Activated T-helper 1 cell treated with anti-CD3 and anti-CD28 coated beads, Interleukin-12 subunit alpha, Interleukin-12 subunit beta, Interleukin-2, Interleukin-4 antibody, amounts not matched to agents 30 ng/mL and 10 ng/mL and 1 ng/mL, durations not matched to agents 14 hours and 24 hours and 36 hours (primary cell): ENCODE measurements at places on chromosomes 13 and 19.

- no peaks in the 10 kb centered on the region for H3K4me1 ChIP-seq
- H3K27me3 ChIP-seq, result peaks cover 14% of the 10 kb centered on the region
- H3K36me3 ChIP-seq, result no peaks in the 10 kb centered on the region
- no peak overlapping the region for H3K4me3 ChIP-seq
Measured at GRCh38 chr13:43303033-43303729, 279.8 kb downstream of the DNAJC15 start.

- no peaks in the 10 kb centered on the region for H3K27me3 ChIP-seq
- no peak overlapping the region for H3K4me3 ChIP-seq
- H3K36me3 ChIP-seq, result no peaks in the 10 kb centered on the region
- DNase-seq, result no peak
Measured at GRCh38 chr13:84640691-84641090, 758.4 kb upstream of the SLITRK1 start.

- H3K4me1 ChIP-seq, result no peaks in the 10 kb centered on the region
- H3K27me3 ChIP-seq, result peaks cover 25% of the 10 kb centered on the region
- no peak overlapping the region for H3K27ac ChIP-seq
- no peak overlapping the region for H3K4me3 ChIP-seq
- H3K36me3 ChIP-seq, result no peaks in the 10 kb centered on the region
Measured at GRCh38 chr19:44809577-44810233, 802 bp downstream of the BCAM start.

GRCh38 chr13:98681049-98681448 lies 71.4 kb downstream of the SLC15A1 start:
- no peaks in the 10 kb centered on the region for H3K36me3 ChIP-seq
- no peak overlapping the region for H3K4me3 ChIP-seq
- no peak overlapping the region for H3K27ac ChIP-seq
- H3K27me3 ChIP-seq, result peaks cover 12% of the 10 kb centered on the region
- no peak for DNase-seq

GRCh38 chr13:93066187-93066586 lies 160.4 kb upstream of the GPC6 start:
- H3K27ac ChIP-seq, result no peak overlapping the region
- no peaks in the 10 kb centered on the region for H3K4me1 ChIP-seq
- DNase-seq, result no peak
- H3K4me3 ChIP-seq, result no peak overlapping the region
- no peaks in the 10 kb centered on the region for H3K36me3 ChIP-seq

DNA sequence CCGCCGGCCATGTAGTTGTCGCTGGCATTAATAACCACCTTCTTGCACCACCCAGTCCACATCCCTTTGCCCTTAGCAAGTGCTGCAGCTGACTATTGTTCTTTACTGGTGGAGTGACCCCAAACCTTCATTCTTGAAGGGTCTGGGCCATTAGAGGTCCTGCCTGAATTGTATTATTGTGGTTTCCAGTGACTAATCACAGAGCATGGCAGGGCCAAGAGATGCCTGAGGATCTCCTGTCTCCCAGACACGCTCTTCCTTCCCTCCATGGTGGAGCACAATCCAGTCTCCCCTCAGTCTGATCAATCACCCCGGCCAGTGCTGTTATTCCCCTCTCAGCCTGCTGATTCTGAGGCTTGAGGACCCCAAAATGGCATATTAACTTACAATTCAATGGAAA lies 39.0 kb downstream of the C1QTNF9 start:
- H3K36me3 ChIP-seq, result no peaks in the 10 kb centered on the region
- peaks cover 12% of the 10 kb centered on the region for H3K27me3 ChIP-seq
- DNase-seq, result no peak
- H3K27ac ChIP-seq, result no peak overlapping the region
- H3K4me3 ChIP-seq, result no peak overlapping the region
- no peaks in the 10 kb centered on the region for H3K4me1 ChIP-seq

DNA sequence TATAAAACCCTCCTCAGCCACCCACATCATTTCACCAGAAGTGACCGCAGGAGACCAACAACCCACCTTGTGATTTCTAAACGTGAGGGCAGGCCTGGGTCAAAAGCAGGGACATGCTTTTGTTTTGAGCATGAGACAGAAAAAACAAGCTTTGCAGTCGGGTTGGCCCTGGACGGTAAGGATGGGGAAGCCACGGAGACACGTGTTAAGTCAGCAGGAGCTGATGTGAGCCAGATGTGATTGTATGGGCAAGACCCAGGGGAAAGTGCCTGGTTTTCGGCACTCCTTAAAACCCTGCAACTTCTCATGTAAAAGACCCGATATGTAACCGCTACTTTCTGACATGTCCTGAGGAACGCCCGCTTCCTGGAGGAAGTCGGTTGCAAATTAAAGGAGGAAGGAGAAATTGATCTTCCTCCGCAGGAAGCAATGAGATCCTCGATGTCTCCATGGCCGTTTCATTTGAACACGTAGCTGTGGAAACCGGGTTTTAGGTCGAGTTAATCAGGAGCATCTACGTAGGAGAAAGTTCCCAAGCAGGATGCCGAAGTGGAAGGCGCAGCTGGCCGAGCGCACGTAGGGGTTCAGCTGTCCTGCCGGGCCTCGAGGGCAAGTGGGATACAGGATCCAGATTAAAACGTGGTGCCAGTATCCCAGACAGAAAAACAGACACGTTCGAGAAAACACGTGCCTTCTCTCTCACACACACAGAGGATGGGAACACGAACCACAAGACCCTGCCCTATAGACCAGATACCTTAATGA lies 40.5 kb upstream of the POMP start:
- peaks cover 4% of the 10 kb centered on the region for H3K4me1 ChIP-seq
- H3K36me3 ChIP-seq, result no peaks in the 10 kb centered on the region
- H3K27ac ChIP-seq, result no peak overlapping the region
- no peak for DNase-seq

DNA sequence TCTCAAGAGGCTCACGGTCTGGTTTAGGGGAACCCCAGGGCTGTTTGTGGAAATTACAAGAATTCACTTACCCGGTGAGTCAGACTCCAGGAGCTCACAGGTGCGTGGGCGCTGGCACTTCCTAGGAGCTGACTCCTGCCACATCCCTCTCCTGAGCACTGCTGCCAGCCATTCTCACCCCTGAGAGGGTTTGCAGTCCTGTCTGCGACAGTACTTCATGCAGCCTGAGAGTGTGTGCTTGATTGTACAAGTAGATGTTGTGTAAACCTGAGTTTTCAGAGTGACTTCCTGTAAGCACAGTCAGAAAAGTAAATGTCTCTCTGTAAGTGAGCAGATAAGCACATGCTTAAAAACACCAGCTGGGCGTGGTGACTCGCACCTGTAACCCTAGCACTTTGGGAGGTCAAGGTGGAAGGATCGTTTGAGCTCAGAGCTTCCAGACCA lies 8.1 kb downstream of the MRPL4 start:
- no peaks in the 10 kb centered on the region for H3K27me3 ChIP-seq
- H3K4me3 ChIP-seq, result peak overlapping the region; percentile 68
- H3K27ac ChIP-seq, result peak overlapping the region; percentile 93
- DNase-seq, result peak; percentile 54

DNA sequence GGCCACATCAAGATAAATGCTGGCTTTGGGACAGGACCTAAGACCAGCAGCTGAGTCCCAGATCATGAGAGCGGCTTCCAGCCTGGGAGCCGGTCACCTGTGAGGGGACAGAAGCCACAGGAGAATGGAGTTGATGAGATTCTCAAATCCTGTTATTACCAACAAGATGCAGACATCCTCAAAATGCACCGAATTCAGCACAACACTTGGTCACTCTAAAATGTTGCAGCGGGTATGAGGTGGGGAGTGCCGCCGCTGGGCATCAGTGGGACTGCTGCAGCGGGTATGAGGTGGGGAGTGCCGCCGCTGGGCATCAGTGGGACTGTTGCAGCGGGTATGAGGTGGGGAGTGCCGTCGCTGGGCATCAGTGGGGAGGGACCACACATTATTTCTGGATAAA lies 21.2 kb downstream of the RANBP3 start:
- H3K27me3 ChIP-seq, result no peaks in the 10 kb centered on the region
- H3K4me1 ChIP-seq, result peaks cover 58% of the 10 kb centered on the region
- no peak for DNase-seq
- no peak overlapping the region for H3K27ac ChIP-seq
- H3K4me3 ChIP-seq, result no peak overlapping the region
- H3K36me3 ChIP-seq, result peaks cover 9% of the 10 kb centered on the region

- H3K4me1 ChIP-seq, result peaks cover 9% of the 10 kb centered on the region
- H3K36me3 ChIP-seq, result no peaks in the 10 kb centered on the region
- H3K4me3 ChIP-seq, result no peak overlapping the region
Measured at GRCh38 chr13:94175076-94175475, 304.4 kb downstream of the DCT start.

GRCh38 chr19:6533000-6533328 lies 2.1 kb downstream of the TNFSF9 start:
- H3K36me3 ChIP-seq, result peaks cover 18% of the 10 kb centered on the region
- peaks cover 55% of the 10 kb centered on the region for H3K4me1 ChIP-seq
- H3K4me3 ChIP-seq, result peak overlapping the region; percentile 64
- no peak for DNase-seq
- peaks cover 32% of the 10 kb centered on the region for H3K27me3 ChIP-seq
- H3K27ac ChIP-seq, result no peak overlapping the region

GRCh38 chr19:44548736-44549135 lies 19.3 kb upstream of the CEACAM20 start:
- no peaks in the 10 kb centered on the region for H3K4me1 ChIP-seq
- H3K36me3 ChIP-seq, result no peaks in the 10 kb centered on the region
- H3K27me3 ChIP-seq, result no peaks in the 10 kb centered on the region
- H3K4me3 ChIP-seq, result no peak overlapping the region

DNA sequence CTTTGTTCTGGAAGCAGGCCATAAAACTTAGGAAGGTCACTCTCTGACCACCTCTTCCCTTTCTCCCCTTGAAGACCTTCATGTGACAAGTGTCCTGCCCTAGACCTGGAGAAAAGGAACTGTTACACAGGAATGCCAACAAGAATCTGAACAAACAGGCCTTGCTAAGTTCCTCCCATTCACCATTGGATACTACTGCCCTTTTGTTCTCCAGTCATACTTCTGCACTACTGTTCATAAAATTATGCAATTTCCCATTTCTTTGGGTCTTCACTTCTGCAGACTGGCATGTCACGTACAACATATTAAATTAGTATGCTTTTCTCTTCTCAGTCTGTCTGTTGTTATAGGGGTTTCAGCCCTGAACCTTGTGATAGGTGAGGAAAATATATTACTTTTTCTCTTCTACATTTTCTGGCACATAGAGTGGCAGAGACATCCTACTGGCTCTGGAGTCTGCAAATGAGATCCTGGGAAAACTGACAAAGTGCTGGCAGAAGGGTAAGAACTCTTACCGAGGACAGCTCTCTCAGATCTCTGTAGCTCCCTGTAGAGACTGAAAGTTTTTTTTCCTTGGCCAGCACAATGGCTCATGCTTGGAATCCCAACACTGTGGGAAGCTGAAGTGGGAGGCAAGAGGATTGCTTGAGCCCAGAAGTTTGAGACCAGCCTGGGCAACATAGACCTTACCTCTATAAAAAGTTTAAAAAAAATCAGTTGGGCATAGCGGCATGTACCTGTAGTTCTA lies 87.6 kb upstream of the SPRY2 start:
- H3K4me1 ChIP-seq, result no peaks in the 10 kb centered on the region
- no peak overlapping the region for H3K27ac ChIP-seq
- no peak for DNase-seq
- H3K36me3 ChIP-seq, result no peaks in the 10 kb centered on the region
- H3K4me3 ChIP-seq, result no peak overlapping the region

DNA sequence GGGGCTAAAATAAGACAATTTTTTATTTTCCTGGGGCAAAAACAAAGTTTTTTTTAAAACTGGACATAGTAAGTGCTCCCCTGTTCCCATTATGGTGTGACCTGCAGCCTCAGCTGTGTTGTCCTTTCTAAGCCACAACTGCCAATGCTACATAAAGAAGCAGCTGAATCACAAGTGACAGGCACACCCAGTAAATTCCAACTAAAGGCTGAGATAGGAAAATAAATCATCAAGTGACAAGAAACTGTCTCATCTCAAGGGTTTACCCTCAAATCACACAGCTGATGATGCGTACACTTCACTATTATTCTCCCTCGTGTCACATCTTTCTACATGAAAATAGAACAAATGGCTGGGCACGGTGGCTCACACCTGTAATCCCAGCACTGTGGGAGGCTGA lies 28.7 kb downstream of the STK24 start:
- H3K4me3 ChIP-seq, result no peak overlapping the region
- peaks cover 75% of the 10 kb centered on the region for H3K4me1 ChIP-seq
- no peaks in the 10 kb centered on the region for H3K27me3 ChIP-seq

GRCh38 chr19:48608798-48609263 lies 2.3 kb downstream of the SPACA4 start:
- no peaks in the 10 kb centered on the region for H3K4me1 ChIP-seq
- H3K27me3 ChIP-seq, result no peaks in the 10 kb centered on the region
- peaks cover 4% of the 10 kb centered on the region for H3K36me3 ChIP-seq
- no peak overlapping the region for H3K4me3 ChIP-seq
- DNase-seq, result peak; percentile 40

- no peak overlapping the region for H3K4me3 ChIP-seq
- no peak for DNase-seq
- no peaks in the 10 kb centered on the region for H3K36me3 ChIP-seq
- H3K4me1 ChIP-seq, result peaks cover 30% of the 10 kb centered on the region
- H3K27me3 ChIP-seq, result peaks cover 4% of the 10 kb centered on the region
Measured at GRCh38 chr19:35337097-35337983, 8.4 kb downstream of the CD22 start.

DNA sequence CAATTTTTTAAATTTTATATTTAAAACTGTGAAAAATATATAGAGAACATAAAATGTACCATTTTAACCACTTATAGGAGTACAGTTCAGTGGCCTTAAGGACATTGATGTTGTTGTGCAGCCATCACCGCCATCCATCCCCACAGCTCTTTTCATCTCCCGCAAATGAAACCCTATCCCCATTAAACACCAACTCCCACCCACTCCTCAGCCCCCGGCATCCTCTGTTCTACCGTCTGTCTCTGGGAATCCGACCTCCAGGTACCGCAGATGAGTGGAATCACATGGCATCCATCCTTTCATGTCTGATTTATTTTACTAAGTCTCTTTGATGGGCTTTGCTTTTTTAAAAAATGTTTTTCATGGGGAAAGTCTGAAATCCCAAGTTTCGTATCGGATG lies 23.8 kb upstream of the SMIM17 start:
- H3K4me1 ChIP-seq, result no peaks in the 10 kb centered on the region
- H3K27me3 ChIP-seq, result no peaks in the 10 kb centered on the region
- no peak for DNase-seq
- H3K4me3 ChIP-seq, result no peak overlapping the region
- peaks cover 36% of the 10 kb centered on the region for H3K36me3 ChIP-seq

DNA sequence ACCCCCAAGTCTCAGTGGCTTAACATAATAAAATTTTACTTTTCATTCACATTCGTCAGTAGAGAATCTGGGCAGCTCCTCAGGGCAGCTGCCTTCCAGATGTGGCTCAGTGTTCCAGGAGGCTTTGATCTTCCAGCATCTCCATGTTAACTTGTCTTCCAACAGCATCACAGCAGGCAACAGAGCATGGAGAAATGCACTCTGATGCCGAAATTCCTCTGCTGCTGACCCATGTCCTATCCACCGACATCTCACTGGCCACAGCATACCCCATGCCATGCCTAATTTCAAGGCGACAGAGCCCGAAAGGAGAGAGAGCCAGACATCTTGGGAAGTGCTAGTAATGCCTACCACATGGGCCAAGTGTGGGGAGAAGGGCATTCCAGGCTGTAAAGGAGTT lies 64.9 kb upstream of the MEDAG start:
- H3K27ac ChIP-seq, result no peak overlapping the region
- no peak for DNase-seq
- peaks cover 5% of the 10 kb centered on the region for H3K27me3 ChIP-seq
- no peaks in the 10 kb centered on the region for H3K36me3 ChIP-seq
- no peak overlapping the region for H3K4me3 ChIP-seq
- peaks cover under 1% of the 10 kb centered on the region for H3K4me1 ChIP-seq

GRCh38 chr19:3687774-3688706 lies 12.2 kb downstream of the PIP5K1C start:
- H3K27ac ChIP-seq, result no peak overlapping the region
- DNase-seq, result no peak
- no peaks in the 10 kb centered on the region for H3K27me3 ChIP-seq
- H3K36me3 ChIP-seq, result peaks cover 25% of the 10 kb centered on the region
